ENCODE measurements at places on chromosomes 11 and 22. TPM values are rescaled to one million over a fixed set of nuclear protein-coding genes. Genes with fewer than 3 reads are reported as not detected.

- DNase-seq = no peak
- H3K36me3 ChIP-seq = no peaks in the 10 kb centered on the region
- no peak overlapping the region for H3K27ac ChIP-seq
- H3K4me1 ChIP-seq = peaks cover 3% of the 10 kb centered on the region
- H3K27me3 ChIP-seq = no peaks in the 10 kb centered on the region
- H3K4me3 ChIP-seq = no peak overlapping the region
Measured at GRCh38 chr11:101705972-101706371, 122.2 kb upstream of the TRPC6 start.

GRCh38 chr11:132068556-132068955, 698.1 kb downstream of the NTM start:
- DNase-seq = no peak
- no peaks in the 10 kb centered on the region for H3K36me3 ChIP-seq
- no peak overlapping the region for H3K27ac ChIP-seq
- H3K4me3 ChIP-seq = no peak overlapping the region

DNA sequence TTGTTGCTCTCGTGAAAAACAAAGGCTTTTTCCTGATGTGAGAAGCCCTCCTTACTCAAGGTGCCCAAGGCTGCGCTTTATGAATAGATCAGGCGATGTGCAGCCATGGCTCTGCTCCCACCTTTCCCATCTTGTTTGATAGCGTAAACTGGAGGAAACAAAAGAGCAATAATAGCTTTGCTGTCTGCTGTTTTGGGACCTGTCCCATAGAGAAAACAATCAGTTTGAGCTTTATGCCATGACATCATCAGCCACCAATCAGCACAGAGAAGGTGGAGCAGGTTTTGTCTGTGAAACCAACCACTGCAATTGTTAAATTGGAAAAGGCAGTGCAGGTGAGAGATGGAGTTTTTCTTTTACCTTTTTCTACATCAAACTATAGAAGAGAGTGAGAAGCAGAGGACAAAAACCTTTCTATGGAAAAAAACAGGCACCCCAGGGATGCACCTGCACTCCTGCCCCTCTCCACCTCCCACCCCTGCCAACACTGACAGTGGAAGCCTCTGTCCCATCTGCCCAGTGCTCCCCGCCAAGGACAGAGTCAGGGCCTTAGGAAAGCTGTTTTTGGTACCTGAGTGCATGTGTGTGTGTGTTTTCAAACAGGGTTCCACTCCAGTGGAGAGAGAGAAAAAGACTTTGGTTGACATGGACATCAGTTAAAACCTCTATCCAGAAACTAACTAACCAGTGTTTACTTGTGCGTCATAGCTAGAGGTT, 80.7 kb downstream of the MICAL3 start:
- no peaks in the 10 kb centered on the region for H3K36me3 ChIP-seq
- DNase-seq = no peak
- no peak overlapping the region for H3K4me3 ChIP-seq
- peak overlapping the region; percentile 60 for H3K27ac ChIP-seq
- H3K27me3 ChIP-seq = no peaks in the 10 kb centered on the region

DNA sequence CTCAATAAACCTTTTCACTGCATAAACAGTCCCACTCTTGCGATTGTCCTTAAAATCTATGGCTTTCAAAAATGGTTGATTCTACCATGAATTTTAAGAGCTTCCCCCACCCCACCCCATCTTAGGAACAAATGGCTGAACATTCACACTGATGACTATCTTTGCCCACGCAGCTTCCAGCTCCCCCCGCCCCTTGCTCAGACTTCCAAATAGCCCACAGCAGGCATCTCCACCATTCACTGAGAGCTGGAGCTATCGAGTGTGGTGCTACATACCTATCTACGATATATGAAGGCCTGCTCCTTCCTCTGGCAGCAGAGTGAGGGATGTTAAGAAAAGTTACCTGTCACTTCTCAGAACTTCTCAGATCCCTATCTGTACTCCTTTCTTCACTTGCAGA, 26.7 kb downstream of the EIF3F start:
- H3K36me3 ChIP-seq = no peaks in the 10 kb centered on the region
- no peaks in the 10 kb centered on the region for H3K27me3 ChIP-seq
- no peak for DNase-seq
- H3K4me1 ChIP-seq = no peaks in the 10 kb centered on the region

The SERPIND1 gene
- total RNA-seq = 0.24 TPM

The ADORA2A gene
- 5.0 TPM for total RNA-seq

The CYTH4 gene
- 3.0 TPM for total RNA-seq

- no peak overlapping the region for H3K4me3 ChIP-seq
- H3K36me3 ChIP-seq = no peaks in the 10 kb centered on the region
Measured at GRCh38 chr11:50174189-50174588, 141.5 kb downstream of the OR4C45 start.

The TMEM151A gene
- total RNA-seq = 0.97 TPM

The SYT9 gene
- total RNA-seq = not detected

The CHADL gene
- 6.0 TPM for total RNA-seq

DNA sequence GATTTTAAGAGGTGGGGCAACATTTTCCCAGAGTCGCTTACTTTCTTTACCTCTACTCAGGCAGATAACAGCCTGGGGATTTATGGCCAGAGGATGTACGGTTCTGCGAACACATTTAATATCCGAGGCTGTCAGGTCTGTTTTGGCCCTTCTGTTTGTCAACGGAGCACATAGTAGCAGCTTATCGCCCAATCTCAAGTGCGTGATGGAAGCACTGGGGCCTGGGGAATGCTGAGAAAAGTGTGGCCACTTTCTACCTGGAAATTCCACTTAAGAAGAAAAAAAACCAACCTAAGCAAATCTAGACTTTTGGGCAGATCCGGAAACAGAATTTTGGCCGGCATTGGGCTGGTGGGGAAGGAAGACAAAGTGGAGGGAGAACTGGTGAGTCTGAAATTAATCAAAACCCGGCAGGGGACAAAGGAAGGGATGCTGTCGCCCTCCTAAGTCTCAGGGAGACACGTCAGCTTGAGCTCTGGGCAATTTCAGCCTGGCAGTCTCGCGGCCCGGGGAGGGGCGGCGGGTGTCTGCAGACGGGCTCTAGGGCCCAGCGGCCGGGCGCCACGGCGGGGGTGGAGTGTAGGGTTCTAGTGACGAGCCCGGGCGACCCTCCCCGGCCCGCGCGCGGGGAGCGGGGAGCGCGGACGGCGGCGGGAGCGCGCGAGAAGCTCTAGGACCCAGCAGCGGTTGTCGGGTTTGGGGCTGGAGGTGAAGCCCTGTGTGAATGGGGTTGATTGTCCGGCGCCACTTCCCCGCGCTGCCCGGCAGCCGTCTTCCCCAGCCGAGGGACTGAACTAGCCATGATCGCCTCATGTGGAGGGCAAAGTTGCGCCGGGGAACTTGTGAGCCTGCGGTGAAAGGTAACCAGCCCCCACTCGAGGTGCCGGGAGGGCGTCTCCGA, at the start of gene AMOTL1:
Gene AMOTL1, plus strand, starts transcription at position 656 of the 901 bp plus-strand sequence. Its CDS starts 156 bp downstream, at position 812.
- peak within 1 kb of the TSS; percentile 60 for H3K27ac ChIP-seq
- no peaks in the 10 kb centered on the region for H3K27me3 ChIP-seq
- H3K36me3 ChIP-seq = no peaks in the 10 kb centered on the region
- H3K4me1 ChIP-seq = peaks cover 2% of the 10 kb centered on the region
- H3K4me3 ChIP-seq = peak within 1 kb of the TSS; percentile 90

DNA sequence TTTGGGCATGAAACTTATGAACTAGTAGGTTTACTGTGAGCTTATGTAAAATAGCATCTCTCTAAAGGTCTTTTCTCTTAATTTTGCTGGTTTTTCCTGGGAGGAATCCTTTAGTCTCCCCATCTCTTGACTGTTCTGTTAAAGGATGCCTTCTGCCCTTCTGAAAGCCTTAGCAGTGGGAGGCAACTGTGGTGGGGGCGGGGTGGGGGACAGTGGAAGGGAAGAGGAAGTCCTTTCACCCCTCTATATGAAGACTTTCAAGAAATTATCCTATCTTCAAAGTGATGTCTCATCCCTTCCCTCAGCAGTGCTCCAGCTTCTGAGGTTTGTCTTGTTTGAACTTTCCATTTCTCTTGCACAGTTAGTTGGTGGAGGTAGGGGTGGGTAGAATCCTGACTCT, 73.1 kb downstream of the ELP4 start:
- no peak overlapping the region for H3K4me3 ChIP-seq
- H3K27me3 ChIP-seq = no peaks in the 10 kb centered on the region
- H3K4me1 ChIP-seq = no peaks in the 10 kb centered on the region
- no peak overlapping the region for H3K27ac ChIP-seq
- H3K36me3 ChIP-seq = no peaks in the 10 kb centered on the region

DNA sequence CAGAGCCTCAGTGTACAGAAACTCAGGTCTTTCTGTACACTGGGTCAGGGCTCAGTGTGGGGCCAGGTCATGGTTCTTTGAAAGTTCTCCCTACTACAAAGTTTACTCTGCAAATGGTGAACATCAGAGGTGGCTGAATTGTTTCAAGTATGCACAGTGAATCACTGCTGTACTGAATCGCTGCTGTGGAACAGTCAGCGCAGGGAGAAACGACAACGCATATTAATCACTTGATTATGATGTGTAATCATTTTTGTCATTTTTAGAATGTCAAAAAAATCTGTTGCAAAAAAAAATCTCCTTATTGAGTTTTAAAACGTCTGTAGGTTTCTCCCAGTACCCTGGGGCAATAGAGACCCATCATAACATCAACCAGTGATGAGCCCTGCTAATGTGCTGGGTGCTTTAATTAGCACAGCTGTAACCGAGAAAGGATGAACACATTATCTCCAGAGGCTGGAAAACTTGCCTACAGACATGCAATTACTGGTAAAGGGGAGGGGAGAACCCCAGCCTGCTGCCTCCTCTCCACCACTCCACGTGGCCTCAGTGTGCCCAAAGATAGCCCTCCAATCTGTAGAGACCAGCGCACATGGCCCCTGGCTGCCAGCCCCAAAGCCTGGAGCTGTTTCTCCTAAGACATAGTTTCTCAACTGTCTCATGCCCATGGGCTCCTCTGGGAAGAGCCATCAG, 12.8 kb downstream of the ARRB1 start:
- no peak overlapping the region for H3K4me3 ChIP-seq
- H3K27ac ChIP-seq = peak overlapping the region; percentile 26
- H3K36me3 ChIP-seq = no peaks in the 10 kb centered on the region
- H3K27me3 ChIP-seq = no peaks in the 10 kb centered on the region
- peaks cover 49% of the 10 kb centered on the region for H3K4me1 ChIP-seq

- no peak for DNase-seq
- no peaks in the 10 kb centered on the region for H3K27me3 ChIP-seq
- no peaks in the 10 kb centered on the region for H3K4me1 ChIP-seq
- no peak overlapping the region for H3K4me3 ChIP-seq
Measured at GRCh38 chr11:60482361-60482760, 10.2 kb upstream of the MS4A12 start.

The OR8G5 gene
- not detected for total RNA-seq

DNA sequence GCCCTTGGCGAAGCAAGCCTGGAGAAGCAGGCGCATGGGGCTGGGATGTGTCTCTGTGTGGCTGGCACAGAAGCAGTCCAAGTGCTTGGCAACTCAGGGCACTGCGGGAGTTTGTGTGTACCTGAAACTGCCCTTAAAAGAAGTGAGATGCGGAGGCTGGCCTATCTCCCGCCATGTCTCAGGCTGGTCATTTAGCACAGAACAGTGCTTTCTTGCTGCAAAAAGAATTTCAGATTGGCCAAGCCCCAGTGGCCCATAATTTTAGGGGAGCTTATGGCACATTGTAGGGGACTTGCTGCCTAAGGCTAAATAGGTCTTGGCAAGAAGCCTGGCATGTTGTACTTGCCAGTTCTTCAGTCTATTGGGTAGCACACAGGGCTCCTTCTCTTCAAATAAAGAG, 16.4 kb downstream of the EHF start:
- H3K36me3 ChIP-seq = no peaks in the 10 kb centered on the region
- no peaks in the 10 kb centered on the region for H3K27me3 ChIP-seq
- H3K4me1 ChIP-seq = no peaks in the 10 kb centered on the region
- no peak overlapping the region for H3K4me3 ChIP-seq

The PLAAT5 gene
- total RNA-seq = 2.1 TPM

GRCh38 chr11:56172256-56172830, 4.1 kb upstream of the OR5J2 start:
- H3K4me1 ChIP-seq = no peaks in the 10 kb centered on the region
- no peak for DNase-seq
- no peaks in the 10 kb centered on the region for H3K27me3 ChIP-seq
- H3K4me3 ChIP-seq = no peak overlapping the region
- H3K27ac ChIP-seq = no peak overlapping the region

- peak; percentile 69 for DNase-seq
- peak overlapping the region; percentile 71 for H3K4me3 ChIP-seq
- H3K4me1 ChIP-seq = peaks cover 16% of the 10 kb centered on the region
Measured at GRCh38 chr11:18705651-18706281, 7.2 kb downstream of the TMEM86A start.

GRCh38 chr22:39717099-39717498, 146.5 kb downstream of the CACNA1I start:
- H3K36me3 ChIP-seq = no peaks in the 10 kb centered on the region
- no peak overlapping the region for H3K27ac ChIP-seq
- H3K4me3 ChIP-seq = no peak overlapping the region
- no peaks in the 10 kb centered on the region for H3K4me1 ChIP-seq

- no peak overlapping the region for H3K4me3 ChIP-seq
- H3K27ac ChIP-seq = no peak overlapping the region
- no peaks in the 10 kb centered on the region for H3K36me3 ChIP-seq
- H3K4me1 ChIP-seq = no peaks in the 10 kb centered on the region
- H3K27me3 ChIP-seq = no peaks in the 10 kb centered on the region
- no peak for DNase-seq
Measured at GRCh38 chr11:72144807-72145565, 9.5 kb downstream of the FOLR3 start.

DNA sequence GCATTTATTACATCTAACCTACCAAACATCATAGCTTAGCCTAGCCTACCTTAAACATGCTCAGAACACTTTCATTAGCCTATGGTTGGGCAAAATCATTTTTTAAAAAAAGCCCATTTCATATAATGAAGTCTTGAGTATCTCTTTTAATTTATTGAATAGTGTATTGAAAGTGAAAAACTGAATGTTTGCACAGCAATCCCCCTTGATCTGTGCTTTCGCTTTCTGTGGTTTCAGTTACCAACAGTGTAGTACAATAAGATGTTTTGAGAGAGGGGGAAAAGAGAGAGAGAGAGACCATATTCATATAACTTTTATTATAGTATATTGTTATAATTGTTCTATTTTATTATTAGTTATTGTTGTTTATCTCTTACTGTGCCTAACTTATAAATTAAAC, 8.4 kb upstream of the MAP6 start:
- H3K4me3 ChIP-seq = no peak overlapping the region
- H3K36me3 ChIP-seq = no peaks in the 10 kb centered on the region
- H3K4me1 ChIP-seq = no peaks in the 10 kb centered on the region
- no peak for DNase-seq

DNA sequence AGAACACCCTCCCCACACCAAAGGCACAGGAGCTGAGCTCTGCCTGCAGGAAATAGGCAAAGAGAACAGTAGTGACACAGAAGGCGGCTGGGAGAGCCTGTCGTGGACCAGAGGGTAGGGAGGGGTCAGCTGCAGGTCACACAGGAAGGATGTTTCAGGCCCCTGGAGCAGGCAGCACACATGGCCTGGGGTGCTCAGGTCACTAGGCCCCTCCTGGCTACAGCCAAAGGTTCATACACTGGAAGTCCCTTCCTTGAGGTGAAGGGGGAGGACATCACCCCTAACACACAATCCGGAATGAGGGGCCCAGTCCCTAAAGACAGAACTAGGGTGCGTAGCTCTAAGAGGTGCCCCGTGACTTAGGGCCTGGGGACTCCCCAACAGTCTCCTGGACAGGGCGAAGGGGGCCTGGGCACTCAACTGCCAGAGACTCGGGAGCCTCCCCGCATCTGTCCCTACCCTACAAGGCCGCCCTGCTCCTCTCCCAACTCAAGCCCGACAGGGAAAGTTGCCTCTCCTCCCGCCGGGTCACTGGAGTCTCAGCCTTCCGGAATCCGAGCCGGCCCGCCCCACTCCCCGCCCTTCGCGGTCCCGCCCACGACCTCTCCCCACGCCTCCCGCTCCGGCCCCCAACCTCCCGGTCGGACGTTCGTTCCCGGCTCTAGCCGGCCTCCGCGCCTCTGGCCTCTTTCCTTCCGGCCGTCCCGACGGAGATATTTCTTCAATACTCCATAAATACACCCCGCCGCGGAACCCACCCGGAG, at the start of gene CYB5R2:
Gene CYB5R2, minus strand, starts transcription at position 541 of the 764 bp plus-strand sequence. CDS start 675 bp downstream, outside the sequence.
- peak; percentile 90 for DNase-seq
- H3K4me1 ChIP-seq = peaks cover 6% of the 10 kb centered on the region

The ACTN3 gene
- not detected for total RNA-seq

Data from ovary (tissue), 10 donors.